ENCODE measurements at places on chromosomes 16 and 17.

- no peak for DNase-seq
Measured at GRCh38 chr16:12543700-12544476, 259.8 kb downstream of the CPPED1 start.

DNA sequence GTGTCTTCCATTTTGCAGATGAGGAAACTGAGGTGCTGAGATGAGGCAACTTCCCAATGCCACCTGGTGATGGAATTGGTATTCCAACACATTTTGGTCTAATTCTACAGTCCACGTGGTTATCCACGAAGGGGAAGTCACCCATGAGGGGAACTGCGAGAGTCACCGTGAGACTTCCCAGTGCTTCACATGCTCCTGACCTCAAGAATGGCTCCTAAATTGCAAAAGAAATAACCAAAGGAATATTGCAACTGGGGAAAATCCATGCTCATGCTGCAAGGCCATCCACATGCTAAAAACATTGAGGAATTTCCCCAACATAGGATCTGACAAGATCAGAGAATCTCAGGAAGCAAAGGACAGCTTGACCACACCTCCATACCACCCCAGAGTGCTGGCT is 153.9 kb downstream of the HS3ST3B1 start:
- no peak for DNase-seq

- DNase-seq: no peak
Measured at GRCh38 chr16:24497440-24497839, 41.9 kb upstream of the RBBP6 start.

DNA sequence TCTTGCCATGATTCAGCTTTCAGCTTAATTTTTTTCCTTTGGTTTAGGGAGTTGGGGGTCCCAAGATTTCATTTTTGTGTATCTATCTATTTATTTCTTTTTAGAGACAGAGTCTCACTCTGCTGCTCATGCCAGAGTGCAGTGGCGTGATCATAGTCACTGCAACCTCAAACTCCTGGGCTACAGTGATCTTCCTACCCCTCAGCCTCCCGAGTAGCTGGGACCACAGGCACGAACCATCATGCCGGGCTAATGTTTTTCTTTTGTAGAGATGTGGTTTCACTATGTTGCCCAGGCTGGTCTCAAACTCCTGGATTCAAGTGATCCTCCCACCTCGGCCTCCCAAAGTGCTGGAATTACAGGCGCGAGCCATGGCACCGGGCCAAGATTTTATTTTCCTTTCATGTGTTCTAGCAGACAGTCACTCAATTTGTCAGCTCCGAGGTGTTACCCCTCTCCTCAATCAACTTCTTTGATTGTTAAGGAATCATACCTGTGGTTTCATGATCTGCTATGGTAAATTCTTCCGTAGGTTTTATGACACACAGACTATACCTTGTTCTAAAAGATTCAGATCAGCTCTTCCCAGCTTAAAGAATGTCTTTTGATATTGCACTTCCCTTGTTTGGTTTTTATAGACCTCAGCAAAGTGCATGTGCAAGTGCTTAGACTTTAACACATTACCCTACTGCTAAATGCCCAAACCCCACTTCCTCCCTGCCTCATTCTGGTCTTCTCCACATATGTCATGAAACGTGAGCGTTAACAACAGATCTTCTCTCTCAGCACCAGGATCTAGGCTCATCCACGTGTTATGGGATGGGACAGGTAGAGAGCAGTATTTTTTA is 13.0 kb downstream of the UNC45B start:
- peak; percentile 90 for DNase-seq

DNA sequence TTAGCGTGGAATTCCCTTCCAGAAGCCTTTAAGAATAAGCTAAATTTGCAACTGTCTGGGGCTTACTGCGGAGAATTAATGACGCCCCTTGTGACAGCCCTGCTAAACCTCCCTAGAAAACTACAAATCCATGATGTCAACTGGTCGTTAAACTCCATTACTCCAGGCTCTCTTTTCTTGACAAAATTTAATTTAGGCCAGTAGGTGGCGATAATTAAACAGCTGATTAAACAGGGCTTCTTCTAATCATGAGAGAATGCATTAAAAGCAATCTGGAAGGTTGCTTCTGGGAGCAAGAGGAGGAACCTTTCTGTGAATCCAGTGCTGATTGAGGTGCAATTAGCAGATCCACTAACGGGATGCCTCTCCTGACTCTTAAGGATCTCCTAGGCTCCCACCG is 8.1 kb upstream of the NLRP1 start:
- DNase-seq: peak; percentile 45

DNA sequence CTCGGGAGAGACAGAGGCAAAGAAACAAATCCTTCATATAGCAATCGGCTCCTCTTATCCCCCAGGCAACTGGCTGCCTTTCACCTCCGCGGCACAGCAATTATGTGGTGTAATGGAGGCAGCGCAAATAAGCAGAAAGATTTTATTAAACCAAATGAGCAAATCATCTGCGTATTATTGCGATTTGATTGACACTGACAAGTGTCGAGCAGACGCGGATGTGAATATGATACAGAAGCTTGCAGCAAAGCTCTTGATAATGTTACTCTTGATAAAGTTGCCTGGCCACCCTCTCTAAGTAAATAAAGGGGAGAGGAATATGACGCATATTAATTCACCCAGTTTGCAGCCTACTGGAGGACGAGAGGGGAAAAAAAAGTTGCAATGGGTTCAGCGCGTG is 26.5 kb upstream of the AKTIP start:
- no peak for DNase-seq

- DNase-seq: no peak
Measured at GRCh38 chr17:34443619-34444469, 80.8 kb upstream of the CCL1 start.

DNA sequence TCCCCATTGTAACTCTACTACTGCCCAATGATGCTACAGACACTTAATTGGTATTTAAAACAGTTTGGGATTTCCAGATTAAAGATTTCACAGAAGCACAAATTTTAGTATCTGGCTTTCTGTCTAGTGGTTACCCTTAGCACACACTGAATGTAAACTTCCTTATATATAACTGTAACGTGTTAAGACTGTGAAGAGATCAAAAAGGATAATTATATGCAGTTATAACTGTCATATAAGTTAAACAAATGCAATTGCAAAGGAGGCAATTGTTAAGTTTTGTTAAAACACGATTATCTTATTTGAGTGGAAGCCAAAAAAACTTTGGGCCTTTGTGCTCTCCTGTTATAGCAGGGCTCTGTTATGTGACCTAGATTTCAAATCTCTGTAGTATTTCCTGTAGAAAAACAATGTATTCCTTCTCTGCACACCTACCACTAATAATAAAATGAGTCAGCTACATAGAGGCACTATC is 147.9 kb downstream of the STXBP4 start:
- peak; percentile 5 for DNase-seq

GRCh38 chr16:3735541-3735940 is 18.2 kb upstream of the TRAP1 start:
- no peak for DNase-seq

DNA sequence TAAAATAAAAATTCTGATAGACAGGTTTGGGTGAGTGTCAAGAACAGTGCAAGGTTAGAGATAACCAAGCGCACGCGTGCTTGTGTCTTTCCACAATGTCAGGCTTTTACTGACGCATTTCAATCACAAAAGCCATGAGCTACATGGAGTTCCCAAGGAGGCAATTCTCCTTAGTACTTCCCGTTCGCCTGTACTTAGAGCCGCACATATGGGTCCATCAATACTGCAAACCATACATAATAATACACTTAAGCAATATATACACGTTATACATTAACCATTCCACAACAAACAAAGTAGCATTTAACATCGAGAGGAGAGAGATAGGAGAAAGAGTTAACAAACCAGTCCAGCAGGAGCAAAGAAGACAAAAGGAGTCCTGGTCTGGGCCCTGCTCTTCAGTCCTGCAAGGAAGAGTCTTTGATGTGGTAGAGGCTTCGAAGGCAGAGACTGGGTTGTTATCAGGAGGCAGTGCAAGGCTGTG is 11.9 kb upstream of the GPRC5C start:
- no peak for DNase-seq

DNA sequence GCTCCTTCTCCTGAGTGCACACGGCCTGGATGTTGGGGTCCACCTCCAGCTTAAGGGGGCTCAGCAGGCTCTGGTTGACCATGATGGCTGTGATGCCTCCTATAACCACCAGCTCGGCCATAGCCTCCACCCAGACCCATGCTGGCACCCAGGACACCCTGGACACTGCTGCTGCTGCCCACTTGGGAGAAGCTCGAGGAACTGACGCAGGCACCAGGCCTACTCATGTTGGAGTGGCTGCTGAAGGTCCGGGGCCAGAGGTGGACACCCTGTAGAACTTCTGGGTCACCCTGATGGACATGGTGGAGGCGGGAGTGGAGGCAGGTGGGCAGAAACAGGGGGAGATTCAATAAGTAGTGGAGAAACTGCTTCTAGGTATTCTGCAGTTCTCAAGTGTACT is 28.0 kb downstream of the IKZF3 start:
- DNase-seq: no peak

GRCh38 chr16:29696881-29697331 is 17.9 kb downstream of the QPRT start:
- no peak for DNase-seq

DNA sequence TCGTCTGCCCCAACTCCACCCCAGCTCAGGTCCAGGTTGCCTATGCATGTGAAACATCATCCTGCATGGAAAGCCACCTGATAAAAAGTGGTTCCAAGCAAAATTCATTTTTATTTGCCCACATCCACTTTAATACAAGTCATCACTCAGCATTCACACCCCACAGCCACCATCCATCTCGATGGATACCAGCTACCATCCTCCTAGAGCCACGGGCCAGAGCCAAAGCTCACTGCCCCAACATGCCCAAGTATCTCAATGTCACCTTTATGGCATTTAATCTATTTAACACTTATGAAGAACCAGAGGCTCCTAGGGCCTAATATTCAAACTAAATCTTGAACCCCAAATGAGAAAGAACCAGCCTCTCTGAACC is 70.5 kb downstream of the COPRS start:
- no peak for DNase-seq

DNA sequence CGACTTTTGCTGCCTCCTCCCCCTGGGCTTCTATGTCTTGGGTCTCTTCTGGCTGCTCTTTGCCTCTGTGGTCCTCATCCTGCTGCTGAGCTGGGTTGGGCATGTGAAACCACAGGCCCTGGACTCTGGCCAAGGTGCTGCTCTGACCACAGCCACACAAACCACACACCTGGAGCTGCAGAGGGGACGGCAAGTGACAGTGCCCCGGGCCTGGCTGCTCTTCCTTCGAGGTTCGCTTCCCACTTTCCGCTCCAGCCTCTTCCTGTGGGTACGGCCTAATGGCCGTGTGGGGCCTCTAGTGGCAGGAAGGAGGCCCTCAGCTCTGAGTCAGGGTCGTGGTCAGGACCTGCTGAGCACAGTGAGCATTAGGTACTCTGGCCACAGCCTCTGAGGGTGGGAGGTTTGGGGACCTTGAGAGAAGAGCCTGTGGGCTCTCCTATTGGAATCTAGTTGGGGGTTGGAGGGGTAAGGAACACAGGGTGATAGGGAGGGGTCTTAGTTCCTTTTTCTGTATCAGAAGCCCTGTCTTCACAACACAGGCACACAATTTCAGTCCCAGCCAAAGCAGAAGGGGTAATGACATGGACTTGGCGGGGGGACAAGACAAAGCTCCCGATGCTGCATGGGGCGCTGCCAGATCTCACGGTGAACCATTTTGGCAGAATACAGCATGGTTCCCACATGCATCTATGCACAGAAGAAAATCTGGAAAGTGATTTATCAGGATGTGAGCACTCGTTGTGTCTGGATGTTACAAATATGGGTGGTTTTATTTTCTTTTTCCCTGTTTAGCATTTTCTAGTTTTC is 2.3 kb downstream of the GP1BA start:
- DNase-seq: no peak

GRCh38 chr16:58409316-58409973 is 17.2 kb downstream of the GINS3 start:
- DNase-seq: no peak
